Activated CD8-positive, alpha-beta memory T cell treated with anti-CD3 and anti-CD28 coated beads, Interleukin-2, amount 50 U/mL, for 48 hours (primary cell): ENCODE measurements at places on chromosomes 4 and X.

DNA sequence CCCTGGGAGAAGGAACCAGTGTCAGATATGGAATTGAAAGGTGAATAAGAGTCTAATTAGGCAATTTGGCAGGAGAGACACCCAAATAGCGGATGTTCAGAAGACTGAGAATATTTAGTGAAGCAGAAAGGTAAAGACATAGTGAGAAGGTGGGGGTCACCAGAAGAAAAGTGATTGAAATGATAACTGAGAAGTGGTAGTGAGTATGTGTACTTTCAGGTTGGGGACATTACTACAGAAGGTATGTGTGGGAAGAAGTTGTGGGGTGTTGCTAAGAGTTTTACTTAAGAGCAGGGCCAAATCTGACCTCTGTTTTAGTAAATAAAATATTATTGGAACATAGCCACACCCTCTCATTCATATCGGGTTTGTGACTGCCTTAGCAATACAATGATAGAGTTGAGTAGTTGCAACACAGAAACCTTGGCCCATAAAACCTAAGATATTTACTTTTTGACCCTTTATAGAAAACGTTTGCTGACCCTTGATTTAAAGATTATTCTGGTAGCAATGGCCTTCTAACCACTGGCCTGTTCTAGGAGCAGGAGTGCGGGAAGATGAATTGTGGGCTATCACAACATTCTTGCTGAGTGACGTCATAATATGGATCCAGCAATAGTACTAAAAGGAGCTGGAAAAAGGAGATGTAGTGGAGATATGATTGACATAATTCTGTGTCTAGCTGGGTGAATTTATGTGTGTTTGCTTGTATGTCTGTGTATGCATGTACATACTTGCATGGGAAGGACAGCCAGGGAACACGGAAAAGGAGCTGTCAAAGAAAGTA lies 115.3 kb downstream of the HS3ST1 start:
- DNase-seq: no peak

- no peak for DNase-seq
Observed at GRCh38 chr4:178463747-178464146, 1021.5 kb upstream of the AGA start.

DNA sequence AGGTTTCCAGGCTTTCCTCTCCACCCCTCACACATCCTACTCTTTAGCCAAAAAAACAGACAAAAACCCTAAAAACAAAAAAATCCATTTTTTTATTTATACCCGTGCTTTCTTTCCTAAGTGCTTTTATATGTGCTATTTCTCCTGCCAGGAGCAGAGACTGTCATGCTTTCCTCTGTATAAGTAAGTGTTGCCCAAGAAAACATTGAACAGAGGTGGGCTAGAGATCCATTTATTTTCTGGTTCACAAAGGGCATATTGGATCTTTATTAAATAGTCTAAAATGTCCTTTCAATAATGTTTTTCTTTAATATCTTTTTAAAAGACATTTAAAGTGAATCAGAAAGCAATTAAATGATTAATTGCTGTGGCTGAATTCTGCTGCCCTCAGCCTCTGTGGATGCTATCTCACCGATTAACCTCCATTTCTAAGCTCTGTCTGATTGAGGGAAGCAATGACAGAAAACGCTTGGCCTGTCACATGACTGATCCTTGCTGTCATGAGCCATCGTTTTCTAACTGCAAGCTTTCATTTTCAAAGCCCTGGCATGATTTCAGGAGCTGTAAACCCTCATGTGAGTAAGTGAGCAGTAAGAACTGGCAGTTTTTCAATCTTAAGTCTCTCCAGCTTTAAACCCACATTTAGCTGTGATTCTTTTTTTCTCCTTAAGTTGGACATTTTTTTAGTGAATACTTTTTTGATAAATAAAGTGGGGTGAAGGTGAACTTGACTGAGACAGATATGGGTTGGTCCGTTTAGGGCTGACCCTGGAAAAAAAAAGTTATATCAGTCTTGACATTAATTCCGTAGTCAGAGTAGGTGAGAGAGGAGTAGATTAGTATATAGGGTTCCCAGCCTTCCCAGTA lies 180.7 kb upstream of the PGRMC2 start:
- DNase-seq: no peak

- no peak for DNase-seq
Observed at GRCh38 chrX:3232262-3232923, 114.1 kb downstream of the MXRA5 start.

- DNase-seq: no peak
Observed at GRCh38 chr4:85496126-85496849, 21.3 kb downstream of the ARHGAP24 start.
